ENCODE measurements at places on chromosomes 1 and 21.

DNA sequence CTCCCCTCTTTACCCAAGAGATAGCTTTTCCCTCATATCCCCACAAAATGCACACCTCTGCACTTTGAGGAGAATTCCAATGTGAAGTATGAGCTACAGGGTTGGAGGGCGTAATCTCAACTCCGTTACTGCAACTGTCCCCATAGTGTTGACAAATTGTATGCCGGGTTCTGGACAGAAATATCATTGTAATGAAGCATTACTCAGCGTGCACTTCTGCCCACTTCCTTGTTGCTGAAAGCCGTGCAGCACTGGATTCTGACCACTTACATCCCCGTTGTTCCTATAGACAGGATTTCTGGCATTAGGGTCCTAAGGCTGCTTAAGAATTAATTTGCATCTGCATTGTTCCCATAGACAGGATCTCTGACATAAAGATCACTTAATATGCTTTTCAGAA is 205.6 kb downstream of the RHOU start:
- no peak for DNase-seq

GRCh38 chr1:219666242-219666641 is 53.3 kb upstream of the ZC3H11B start:
- no peak for DNase-seq

DNA sequence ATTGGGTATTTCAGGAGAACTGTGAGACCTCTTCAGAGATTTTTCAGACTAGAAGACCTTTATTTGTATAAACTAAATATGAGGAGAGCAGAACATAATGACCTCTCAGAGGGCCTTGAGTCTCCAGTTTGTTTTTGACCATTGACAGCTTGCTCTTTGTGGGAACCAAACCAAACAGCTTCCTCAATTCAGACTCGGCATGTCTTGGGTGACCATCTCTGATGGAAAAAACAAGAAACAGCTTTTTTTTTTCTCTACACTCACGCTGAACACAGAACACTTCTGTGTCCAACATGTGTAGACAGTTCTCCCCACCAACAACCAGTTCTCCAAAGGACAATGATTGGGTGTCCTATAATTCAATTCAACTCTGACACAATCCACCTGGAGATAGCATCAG is 11.5 kb downstream of the ATP1A4 start:
- DNase-seq = no peak

GRCh38 chr1:53949023-53949990 is 3.2 kb downstream of the LRRC42 start:
- no peak for DNase-seq

DNA sequence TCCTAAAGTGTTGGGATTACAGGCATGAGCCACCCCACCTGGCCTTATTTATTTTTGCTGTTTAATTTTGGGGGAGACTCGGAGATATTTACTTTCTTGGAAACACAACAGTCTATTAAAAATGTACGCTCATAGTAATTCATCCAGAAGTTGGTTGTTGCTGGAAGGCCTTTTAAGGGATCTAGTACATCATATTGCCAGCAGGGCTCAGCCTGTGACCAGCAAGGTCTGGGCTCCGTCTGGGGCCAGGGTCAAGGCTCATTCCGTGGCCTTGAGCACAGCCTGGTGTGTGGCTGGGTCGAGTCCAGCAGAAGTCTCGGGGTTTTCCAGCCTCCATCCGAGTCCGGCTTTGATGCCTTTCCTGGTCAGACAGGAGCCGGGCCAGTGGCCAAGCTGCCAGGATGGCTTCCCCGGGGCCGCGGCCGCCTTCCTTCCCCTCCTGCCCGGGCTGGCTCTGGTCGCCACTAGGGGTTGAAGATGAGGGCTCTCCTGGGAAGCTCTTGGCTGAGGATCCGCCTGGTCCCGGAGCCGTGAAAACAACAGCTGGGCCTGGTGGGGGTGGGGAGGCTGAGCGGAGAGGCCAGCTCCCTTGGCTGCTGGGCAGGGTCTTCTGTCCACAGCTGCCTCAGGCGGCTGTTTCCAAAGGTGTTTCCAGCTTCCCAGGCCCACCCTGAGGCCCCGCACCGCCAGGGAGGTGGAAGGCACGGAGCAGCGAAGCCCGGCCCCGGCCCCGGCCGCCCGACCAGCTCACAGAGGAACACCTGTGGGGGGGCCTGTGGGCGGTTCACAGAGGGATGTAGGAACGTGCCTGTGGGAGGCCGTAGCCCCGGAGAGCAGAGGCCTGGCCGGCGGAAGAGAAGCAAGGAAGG is 5.1 kb upstream of the VWA1 start:
- no peak for DNase-seq

DNA sequence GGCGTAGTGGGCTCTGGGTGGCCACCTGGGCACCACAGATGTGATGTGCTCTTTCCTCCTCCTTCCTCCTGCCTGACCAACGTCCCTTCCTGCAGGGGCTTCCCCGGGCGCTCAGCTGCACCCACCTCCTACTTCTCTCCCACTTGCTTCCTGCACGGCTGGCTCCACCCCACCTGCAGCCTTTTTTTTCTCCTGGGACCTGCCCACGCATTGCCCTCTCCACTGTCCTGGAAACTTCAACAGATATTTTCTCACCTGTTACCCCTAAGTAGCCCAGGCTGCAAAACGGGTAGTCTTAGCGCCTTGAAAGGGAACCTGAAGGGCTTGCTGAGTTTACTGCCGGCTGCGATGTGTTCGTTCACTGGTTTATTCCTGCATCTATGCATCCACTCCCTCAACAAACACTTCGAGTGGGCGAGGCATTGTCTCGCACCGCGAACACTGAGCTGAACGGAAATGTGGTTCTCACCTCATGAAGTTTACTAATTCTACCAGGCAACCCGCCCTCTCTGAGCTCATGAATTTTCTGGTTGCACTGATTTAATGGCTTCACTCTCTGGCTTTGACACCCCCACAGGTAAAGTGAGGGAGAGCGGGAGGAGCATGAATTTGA is 23.6 kb downstream of the ZBTB18 start:
- DNase-seq = peak; percentile 42

DNA sequence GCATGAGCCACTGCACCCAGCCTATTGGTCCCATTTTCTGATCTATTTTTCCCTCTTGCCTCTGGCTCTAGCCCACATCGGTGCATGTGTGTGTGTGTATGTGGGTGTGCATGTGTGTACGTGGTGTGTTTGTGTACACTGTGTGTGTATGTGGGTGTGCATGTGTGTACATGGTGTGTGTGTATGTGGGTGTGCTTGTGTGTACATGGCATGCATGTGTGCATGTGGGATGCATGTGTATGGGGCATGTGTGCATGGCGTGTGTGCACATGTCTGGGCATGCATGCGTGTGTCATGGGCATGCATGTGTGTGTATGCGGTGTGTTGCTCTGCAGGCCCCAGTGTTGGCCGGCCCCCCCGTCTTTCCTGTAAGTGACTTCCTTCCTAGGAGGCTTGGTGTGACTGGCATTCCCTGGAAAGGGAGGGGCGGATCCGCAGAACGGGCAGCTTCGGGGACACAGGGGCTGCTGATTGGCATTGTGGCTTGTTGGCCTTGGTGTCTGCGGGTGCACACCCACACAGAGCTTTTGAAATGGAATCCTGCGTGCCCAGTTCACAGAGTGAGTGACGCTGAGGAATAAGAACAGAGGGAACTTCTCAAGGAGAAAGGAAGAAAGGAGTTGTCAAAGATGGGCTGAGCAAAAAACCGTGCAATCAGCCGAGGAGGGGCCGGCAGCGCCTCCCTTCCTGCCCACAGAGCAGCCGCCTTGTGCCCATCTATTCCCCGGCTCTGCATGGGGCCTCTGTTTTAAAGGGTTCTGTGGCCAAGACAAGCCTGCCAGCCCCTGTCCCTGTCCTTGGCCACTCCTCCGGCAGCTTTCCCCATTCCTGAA is 8.0 kb downstream of the PDXK start:
- no peak for DNase-seq

Data from T-helper 17 cell (primary cell).